ENCODE measurements at places on chromosomes 3 and 15.

- DNase-seq: no peak
These were observed 7.3 kb downstream of the FAM131A start for GRCh38 chr3:184344579-184345316.

DNA sequence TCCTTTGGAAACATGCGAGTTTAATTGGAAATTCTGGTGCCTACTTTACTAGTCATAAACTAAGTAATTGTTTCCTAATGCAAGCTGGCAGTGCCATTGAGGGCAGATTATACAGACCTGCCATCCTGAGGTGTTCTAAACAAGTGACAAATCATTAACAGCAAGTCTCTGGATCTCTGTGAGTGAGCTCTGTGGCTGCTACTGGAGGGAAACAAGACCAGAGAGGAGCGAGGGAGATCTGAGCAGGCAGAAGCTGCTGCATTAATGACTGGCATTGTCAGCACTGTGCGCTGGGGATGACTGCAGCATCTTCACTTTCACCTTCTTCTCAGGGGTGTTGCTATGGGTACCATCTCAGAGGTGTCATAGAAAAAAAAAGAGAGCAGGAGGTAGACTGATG, 308.4 kb upstream of the DPH6 start:
- no peak for DNase-seq

- DNase-seq: no peak
These were observed 186.4 kb downstream of the ADAMTS9 start for GRCh38 chr3:64501298-64501906.

DNA sequence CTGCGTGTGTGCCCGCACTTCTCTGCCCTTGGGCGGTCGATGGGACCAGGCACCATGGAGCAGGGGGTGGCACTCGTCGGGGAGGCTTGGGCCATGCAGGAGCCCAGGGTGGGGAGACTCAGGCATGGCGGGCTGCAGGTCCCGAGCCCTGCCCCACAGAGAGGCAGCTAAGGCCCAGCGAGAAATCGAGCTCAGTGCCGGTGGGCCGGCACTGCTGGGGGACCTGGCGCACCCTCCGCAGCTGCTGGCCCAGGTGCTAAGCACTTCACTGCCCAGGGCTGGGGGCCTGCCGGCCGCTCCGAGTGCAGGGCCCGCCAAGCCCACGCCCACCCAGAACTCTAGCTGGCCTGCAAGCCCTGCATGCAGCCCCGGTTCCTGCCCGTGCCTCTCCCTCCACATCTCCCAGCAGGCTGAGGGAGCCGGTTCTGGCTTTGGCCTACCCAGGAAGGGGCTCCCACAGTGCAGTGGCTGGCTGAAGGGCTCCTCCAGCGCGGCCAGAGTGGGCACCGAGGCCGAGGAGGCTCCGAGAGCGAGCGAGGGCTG, 553 bp upstream of the RTP4 start:
- DNase-seq: no peak

DNA sequence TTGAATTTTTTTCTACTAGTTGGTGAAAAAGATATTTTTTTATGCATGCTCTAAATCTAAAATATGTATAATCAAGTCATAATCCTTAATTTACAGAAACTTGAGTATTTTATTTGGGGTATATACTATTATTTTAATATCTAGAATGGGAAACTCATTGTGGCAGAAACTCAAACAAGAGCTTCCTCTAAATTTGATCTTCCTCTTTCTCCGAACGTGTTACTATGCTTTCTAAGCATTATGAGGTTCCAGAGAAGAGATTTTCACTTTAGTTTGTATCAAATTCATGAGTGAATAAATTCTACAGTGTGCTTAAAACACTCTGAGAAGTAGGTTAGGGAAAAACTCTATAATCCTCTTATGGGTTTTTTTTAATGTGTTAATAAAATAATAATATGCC, 173.1 kb downstream of the POTEB3 start:
- DNase-seq: no peak

Data from stimulated activated CD4-positive, alpha-beta T cell treated with anti-CD3 and anti-CD28 coated beads, Interleukin-12 subunit alpha, Interleukin-12 subunit beta, amount 100 ng/mL, for 24 hours (primary cell).